Activated CD4-positive, alpha-beta T cell treated with anti-CD3 and anti-CD28 coated beads, Interleukin-2, Interleukin-4, amounts not matched to agents 100 ng/mL and 50 ng/mL, durations not matched to agents 16 hours and 8 hours (primary cell): ENCODE measurements at places on chromosomes 1 and 21.

DNA sequence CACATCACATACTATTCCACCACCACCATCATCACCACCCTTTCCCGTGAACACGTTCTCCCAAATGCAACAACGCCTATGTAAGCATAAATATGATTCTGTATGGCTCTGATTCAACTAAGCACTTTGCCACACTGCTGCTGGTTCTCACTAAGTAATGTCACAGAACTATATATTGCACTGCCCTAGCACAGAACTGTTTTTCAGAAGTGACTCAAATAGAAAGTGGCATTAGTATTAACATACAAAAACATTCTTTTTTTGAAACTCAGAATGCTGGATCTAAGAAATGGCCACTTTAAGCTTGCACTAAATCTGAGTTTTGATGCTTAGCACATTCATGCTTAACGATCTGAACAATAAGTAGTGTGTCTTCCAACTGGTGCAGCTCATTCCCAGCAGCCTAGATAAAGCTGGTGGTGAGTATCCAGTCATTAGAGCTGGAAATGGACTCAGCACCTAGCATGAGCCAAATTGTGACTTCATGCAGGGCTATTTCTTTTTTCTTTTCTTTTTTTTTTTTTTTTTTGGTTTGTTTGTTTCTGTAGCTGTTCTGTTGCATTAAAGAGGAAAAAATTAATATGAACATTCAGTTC, 46.2 kb upstream of the ZC3H11B start:
- DNase-seq: peak; percentile 32

DNA sequence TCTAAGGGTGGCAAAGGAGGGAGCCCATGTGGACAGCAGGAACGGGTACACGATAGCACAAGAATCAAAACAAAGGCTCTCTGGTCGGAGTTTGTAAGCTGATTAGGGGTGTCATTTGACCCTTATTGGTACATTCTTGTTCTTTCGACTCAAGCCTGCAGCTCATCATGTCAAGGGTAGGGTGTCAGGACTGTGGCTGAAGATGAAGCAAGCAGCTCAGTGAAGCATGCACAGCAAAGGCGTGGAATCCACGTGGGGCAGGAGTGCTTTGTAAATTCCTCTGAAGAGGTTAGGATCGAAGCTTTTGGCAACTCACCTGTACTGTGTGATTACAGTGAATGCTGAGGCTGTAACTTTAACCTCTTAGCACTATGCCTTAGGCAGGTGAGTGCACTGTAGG, 4.7 kb upstream of the ABCB10 start:
- no peak for DNase-seq

GRCh38 chr1:236636017-236636416, 31.7 kb upstream of the HEATR1 start:
- DNase-seq: no peak

- peak; percentile 64 for DNase-seq
Measured at GRCh38 chr1:201982082-201982622, 296 bp upstream of the RNPEP start.

GRCh38 chr1:186502087-186502486, 41.2 kb upstream of the PDC start:
- no peak for DNase-seq
